ENCODE measurements at places on chromosomes 3 and 15.
A peak's percentile ranks its signal among the peaks of the same experiment; 100 is the strongest.

DNA sequence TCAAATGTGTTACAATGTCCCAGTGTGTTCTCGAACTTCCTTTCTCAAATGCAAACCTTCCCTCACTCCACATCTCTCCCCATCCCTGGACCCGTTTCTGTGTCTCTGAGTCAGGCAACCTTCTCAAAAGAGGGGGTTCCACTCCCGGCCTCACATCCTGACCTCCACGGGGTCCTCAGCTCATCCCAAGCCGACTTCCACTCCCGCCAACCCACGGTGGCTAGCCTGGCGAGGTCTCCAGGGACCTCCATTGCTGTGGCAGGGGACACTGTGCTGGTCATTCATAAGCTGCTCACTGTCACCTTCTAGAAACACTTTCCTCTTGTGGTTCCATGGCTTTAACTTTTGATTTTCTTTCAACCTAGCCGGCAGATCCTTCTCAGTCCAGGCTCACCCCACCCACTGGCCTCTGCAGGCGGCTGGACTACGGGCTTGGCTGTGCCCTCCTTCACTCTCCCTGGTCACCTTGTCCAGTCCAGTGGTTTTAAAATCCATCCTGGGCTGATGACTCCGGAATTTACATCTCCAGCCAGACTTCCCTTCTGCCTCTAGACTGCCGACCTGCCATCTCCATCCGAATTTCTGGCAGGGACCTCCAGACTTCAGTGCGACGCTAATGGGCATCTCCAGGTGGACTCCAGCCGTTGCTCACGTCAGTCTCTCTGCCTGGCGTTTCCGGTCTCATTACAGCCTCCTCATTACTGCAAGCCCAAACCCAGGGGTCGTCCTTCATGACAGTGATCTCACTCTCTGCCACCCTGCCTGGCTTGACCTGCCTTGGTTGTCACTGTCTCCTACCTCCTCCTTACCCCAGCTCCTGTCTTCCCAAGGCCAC is 20.0 kb downstream of the ABTB1 start:
- no peak for DNase-seq

DNA sequence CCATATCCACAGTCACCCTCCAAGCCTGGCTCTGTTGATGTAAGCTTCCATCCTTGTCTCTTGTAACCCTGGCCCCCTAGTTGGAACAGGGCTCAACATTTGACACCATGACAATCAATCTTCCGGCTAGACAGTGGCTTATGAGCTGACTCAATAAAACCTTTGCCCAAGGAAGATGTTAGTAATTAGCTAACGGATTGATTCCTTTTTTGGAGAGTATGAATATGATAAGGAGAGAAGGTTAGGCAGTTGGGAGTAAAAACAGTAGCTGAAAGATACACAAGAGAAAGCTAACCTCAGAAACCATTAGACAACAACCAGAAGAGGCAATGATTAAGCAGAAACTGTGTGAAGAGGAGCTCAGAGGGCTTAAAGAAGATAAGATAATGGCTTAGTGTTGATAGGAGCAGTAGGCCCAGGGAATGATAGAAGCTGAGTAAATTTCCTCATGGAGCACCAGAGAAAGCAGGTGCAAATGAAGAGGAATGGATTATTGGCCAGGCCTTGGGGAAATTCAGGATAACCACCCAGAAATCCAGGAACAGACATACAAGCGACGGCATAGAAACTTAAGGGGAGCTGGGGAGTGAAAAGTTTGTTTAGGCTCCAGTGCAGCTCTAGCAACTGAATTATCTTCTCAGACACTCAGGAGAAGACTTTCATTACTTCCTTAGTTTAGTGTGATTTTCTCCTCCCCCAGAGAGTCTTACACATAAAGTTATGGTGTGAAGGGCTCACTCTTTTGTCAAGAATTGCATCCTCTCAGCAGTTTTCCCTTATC is 7.8 kb upstream of the RFX7 start:
- no peak for DNase-seq

- peak; percentile 7 for DNase-seq
These were observed 953.4 kb downstream of the ZPLD1 start for GRCh38 chr3:103388214-103388613.

- DNase-seq, result no peak
These were observed 320.6 kb downstream of the MECOM start for GRCh38 chr3:169342652-169343505.

- DNase-seq, result no peak
These were observed 145.6 kb upstream of the SLC2A2 start for GRCh38 chr3:171172070-171172469.

DNA sequence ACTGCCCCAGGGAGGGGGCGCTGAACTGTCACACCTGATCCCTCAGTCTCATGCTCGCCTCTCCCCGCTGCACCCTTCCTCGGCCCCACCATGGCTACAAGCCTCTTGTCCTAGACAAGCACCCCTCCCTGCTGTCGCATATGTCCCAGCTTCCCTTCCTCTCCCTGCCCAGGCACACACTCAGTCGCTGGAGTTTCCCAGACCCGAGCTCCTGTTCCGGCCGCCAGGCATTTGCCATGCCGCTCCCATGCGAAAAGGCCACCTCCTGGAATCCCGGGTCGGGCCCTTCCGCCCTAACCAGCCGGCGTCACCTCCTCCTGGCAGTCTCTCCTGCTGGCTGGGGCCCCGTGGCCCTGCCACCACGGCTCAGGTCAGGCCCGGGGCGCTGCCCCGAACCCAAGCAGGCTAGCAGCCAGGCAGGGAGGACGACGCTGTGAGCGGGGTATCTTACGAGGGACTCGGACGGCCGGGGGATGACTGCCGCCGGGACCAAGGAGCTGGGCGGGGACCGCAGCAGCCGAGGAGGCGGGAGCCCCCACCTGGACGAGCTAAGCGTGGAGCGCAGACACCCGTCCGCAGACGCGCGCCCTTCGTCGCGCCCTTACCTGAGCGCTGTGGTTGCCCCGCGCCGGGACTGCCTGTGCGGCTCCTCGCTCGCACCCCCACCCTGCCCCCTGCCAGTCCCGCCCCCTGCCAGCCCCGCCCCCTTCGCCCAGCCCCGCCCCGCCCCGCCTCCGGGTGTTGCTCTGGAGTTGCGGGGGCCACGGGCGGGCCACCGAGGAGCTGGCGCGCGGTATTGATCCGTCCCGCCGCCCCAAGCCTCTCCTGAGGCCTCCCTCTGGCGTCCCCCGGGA is at the start of gene ALS2CL:
TSS of gene ALS2CL (minus strand) at position 642 of the 854 bp plus-strand sequence. CDS start 4,239 bp downstream, outside the sequence.
- no peak for DNase-seq

Measured in muscle of back (tissue), 13 donors.